ENCODE measurements at places on chromosomes 11 and 22.
A peak's percentile ranks its signal among the peaks of the same experiment; 100 is the strongest.

GRCh38 chr22:47597041-47597440 lies 834.6 kb downstream of the TBC1D22A start:
- no peak for DNase-seq

- DNase-seq = no peak
Measured at GRCh38 chr11:65209711-65210360, 28.1 kb downstream of the CAPN1 start.

DNA sequence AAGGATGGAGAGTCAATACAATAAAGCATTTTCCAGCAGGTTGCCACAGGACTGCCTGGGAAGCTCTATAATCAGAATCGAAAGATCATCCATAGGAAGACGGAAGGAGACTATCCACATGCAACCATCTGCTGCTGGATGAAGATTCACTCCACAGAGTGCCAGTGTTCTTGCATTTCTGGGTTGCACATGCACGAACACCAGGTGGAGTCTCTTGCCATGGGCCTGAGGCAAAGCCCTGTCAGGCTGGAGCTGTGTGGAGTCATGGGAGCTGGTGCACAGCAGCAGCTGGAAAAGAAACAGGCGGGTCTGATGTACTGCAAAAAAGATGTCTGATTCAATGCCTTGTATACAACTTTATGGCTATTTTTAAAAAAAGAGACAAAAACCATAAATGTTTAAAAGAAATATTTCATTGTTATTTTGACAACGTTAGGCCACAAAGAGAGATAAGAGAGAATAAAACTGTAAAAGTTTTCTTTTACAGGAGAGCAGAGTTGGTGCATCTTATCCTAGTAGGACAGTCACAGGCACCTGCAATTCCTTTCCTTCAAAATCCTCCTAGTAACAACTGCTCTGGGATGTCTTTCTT lies 12.9 kb upstream of the FAT3 start:
- peak; percentile 31 for DNase-seq

- DNase-seq = peak; percentile 8
Measured at GRCh38 chr11:48141475-48142122, 75.0 kb upstream of the OR4B1 start.

DNA sequence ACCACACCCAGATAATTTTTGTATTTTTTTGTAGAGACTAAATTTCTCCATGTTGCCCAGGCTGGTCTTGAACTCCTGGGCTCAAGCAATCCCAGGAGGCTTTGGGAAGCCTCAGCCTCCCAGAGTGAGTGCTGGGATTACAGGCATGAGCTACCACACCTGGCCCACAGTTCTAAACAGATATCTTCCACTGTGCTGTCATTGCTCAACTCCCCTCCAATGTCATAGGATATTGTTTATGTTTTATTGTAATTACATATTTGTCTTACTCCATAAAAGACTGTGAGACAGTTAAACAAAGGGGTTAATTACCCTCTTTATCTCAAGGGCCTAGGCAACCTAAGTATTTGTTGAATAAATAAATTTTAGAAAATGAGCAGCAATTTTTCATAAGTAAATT lies 204.2 kb downstream of the GRM5 start:
- DNase-seq = no peak

GRCh38 chr11:68828957-68829356 lies 12.8 kb downstream of the CPT1A start:
- no peak for DNase-seq
